ENCODE measurements at places on chromosomes 3 and 15.

GRCh38 chr3:140187028-140187427 lies 252.0 kb downstream of the CLSTN2 start:
- DNase-seq, result no peak

DNA sequence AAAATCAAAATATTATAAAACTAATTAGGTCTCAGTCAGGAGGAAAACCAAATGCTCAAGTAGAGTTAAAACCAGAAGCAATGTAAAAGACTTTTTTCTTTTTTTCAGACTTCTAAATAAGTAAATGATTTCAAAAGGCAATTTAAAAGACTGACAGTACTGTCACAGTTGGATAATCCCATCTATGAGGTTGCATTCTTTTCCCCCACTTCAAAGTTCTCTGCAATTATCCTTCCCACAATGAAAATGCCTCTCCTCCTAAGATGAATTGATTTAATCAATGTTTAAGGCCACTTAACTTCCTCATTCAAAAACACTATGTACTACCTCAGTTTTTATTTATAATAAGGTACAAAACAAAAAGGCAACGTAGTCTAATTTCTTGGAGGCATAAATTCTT lies 8.1 kb downstream of the MRPL3 start:
- DNase-seq, result no peak

DNA sequence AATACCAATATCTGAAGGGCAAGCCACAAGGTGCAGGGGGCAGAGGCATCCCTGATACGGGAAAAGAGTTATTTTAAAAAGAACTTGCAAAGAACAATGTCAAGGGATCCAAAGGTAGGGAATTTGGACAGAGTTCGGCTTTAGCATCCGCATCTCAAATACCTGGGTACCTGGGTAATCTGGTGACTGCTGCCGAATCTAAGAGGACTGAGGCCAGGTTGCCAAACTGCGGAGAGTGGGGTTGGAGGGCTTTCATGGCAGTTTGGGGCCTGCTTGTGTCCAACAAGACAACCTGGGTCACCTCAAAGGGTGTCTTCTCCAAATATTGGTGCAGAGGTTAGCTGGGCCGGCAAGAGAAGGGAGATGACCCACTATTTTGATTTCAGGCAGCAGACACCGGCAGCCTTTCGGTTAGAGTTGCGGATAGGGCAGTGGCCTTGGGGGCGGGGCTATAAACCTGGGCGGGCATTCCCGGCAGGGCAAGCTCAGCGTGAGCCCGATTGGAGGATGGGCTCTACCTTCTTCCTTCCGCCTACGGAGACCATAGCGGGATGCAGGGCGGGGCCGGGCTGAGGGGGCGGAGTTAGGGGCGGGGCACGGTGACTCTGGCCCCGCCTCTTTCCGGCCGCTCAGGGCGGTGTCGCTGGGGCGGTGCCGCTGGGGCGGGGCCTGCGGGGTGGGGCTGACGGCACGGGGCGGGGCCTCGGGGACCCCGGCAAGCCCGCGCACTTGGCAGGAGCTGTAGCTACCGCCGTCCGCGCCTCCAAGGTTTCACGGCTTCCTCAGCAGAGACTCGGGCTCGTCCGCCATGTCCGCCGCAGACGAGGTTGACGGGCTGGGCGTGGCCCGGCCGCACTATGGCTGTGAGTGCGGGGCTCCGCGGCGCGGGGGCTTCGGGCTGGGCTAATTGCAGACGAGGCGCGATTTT lies at the start of gene IQGAP1:
Gene IQGAP1, plus strand, starts transcription at position 709 of the 928 bp plus-strand sequence. Its CDS starts 100 bp downstream, at position 809.
- peak; percentile 94 for DNase-seq

DNA sequence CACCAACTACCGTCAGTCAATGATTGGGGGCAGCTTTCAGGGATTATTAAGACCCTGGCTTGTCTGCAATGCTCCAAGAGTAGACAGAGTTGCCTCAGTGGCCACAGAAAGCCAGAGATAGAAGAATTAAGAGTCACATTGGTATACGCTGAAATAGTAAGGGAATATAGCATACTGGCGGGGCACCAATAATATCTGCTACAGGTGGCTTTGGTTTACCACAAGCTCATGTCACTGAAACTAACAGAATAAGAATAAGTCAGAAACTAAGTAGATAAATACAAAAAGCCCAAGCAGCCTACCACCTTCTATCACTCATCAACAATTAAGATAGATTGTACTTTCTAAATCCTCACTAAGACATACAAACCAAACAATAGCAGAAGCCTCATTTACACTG lies 2.5 kb upstream of the FHIT start:
- no peak for DNase-seq

DNA sequence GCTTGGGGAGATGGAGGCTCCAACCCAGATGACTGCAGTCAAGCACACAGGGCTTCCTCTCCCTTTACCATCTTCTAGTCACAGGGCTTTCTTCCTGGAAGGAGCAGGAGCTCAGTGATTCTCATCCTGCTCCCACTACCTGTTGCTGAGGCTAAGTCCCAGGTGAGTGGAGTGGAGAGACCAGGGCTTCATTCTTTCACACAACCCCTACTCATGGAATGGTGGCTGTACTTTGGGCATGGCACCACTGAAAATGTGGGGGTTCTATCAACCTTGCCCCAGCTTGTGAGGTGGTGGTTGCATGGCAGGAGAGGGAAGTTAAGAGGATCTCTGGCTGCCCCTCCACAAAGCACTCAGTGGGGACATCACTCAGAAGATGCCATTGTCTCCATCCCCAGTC lies 36.8 kb upstream of the RAD18 start:
- DNase-seq, result no peak

DNA sequence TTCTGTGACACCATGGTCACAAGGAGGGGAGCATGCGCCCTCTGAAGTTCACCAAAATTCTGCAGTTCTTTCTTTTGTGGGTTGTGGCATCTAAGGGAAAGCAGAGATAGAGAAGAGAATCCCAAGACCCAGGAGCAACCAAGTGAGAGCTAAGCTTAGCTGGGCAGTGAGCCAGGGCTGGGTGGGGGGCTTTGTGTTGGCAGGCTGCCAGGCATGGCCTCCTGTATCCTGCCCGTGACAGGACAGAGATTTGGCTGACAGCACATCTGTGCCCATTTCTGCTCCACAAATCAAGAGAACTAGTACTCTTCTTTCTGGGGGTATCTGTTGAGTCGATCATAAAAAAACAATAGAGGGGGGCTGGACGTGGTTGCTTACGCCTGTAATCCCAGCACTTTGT lies 66.2 kb downstream of the NMNAT3 start:
- no peak for DNase-seq

GRCh38 chr15:88624971-88625490 lies 3.9 kb downstream of the AEN start:
- DNase-seq, result no peak

DNA sequence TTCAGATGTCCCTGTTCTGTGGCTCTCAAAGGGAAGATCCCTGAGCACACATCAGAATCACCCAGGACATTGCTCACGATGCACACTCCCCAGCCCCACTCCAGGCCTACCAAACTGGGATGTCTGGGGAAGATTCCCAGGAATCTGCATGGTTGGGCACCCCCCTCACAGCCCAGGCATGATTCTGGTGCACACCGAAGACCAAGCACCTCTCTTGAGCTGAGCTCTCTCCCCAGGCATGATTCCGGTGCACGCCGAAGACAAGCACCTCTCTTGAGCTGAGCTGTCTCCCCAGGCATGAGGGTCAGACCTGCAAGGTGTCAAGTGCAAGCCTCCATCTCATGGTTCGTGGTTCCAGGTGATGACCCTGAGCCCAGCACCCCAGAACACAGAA lies 112.2 kb upstream of the MEF2A start:
- DNase-seq, result no peak

DNA sequence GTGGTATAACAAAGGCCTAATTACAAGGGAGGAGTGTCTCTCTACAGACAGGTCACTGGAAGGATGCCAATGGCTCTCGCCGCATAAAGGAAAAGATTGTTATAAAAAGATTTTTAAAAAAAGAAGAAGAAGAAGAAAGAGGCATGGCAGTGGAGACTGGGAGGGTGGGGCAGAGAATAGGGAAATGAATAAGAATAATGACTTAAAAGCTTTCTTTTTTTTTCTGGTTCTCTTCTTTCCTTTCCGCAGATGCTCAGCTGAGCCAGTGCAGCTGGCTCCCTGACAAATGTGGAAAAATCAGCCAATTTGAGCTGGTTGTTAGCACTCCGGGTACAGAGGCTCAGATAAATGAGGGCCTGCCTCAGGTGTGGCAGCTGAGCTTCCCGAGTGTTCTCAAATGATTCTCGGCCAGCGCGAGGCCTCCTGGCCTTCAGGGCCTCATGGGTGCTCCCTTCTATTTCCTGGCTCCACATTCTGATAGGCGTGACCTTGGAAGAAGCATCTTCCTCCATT lies 234.1 kb downstream of the RORA start:
- no peak for DNase-seq

DNA sequence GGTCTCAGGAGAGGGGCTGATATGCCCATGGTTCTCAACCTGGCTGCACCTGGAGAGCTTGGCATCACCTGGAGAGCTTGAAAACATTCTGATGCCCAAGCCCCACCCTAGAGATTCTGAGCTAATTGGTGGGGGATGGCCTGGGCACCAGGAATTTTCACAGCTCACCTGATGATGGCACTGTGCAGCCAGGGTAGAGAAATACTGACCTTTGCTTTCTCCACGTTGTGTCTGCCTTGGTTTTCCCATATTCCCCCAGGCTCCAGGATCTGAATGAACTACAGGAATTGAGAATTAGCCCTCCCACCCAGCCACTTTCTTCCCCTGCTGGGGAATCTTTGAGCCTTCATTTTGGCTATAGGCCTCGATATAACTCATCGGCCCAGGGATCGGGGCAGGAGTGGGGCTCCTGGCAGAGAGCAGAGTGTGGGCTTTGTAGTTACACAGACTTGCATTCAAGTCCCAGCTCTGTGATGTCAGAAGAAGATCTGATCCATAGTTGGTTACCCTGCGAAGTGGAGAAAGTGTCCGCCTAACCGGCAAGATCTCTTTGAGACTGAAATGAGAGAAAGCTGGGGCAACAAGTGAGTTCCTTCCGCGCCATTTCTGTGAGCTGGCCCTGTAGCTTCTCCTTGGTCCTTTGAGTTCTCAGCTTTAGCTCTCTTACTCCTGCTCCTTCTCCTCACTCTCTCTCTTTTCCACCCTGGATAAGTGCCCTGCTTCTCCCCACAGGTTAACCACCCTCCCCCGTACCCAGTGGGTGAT lies 33.1 kb upstream of the UBE2Q2 start:
- DNase-seq, result no peak

DNA sequence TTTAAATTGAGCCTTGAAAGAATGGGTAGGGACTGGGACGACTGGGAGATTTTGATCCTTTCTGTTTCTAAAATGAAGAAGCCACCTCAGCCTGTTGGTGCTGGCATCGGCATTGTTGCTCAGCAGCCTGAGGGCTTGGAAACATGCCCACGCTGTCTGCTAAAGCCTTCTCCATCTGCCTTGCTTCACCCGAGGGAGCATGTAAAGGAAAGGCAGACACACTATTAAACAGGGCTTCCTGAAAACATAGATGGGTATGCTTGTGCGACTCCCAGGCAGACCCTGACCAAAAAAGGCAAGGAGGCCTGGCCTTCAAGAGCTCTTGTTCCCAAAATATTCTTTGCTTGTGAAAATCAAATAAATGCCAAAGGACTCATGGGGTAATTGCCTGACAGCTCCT lies 84.2 kb upstream of the SLC4A7 start:
- no peak for DNase-seq

DNA sequence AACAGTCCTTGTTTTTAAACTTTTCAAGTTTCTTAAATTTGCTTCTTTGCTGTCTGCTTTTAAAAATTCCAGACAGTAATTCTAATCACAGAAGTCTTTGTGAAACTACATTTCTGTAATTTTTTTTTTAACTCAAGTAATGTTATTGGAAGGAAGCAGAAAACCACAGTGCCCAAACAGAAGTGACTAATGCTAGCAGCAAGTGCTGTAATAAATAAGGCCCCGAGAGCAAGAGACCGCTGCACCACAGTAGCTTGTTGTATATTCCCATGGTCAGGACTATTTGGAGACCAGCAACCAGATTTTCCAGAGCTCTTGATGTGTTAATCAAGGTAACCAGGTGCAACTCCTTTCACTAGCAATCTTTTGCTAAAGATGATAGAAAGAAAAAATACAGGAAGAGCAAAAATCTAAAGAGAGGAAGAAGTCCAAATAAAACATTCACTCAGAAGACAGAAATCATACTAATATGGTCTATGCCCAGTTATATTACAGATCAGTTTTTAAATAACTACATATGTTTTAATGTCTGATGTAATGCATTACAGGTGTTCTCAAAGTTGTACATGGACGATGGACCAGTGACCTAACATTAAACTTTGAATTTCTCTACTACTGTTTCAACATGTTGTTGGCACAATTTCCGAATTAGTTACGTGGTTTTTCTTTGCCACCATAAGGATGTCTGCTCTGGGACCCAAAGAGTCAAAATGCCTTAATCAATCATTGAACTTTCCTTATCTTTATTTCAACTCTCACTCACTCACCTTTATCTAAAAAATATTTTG lies 36.4 kb downstream of the WWTR1 start:
- no peak for DNase-seq

- no peak for DNase-seq
Measured at GRCh38 chr3:156631323-156631722, 43.1 kb upstream of the TIPARP start.

- no peak for DNase-seq
Measured at GRCh38 chr3:39322936-39323335, 6.6 kb upstream of the CCR8 start.

GRCh38 chr3:79286882-79287281 lies 480.9 kb downstream of the ROBO1 start:
- no peak for DNase-seq

All from caudate nucleus (tissue), 63 donors.